Left lobe of liver (tissue), 2 donors: ENCODE measurements at places on chromosomes 6 and 20. TPM values are rescaled to one million over a fixed set of nuclear protein-coding genes. Genes with fewer than 3 reads are reported as not detected.
A peak's percentile ranks its signal among the peaks of the same experiment; 100 is the strongest.

The F13A1 gene
- 1.1 TPM for total RNA-seq

DNA sequence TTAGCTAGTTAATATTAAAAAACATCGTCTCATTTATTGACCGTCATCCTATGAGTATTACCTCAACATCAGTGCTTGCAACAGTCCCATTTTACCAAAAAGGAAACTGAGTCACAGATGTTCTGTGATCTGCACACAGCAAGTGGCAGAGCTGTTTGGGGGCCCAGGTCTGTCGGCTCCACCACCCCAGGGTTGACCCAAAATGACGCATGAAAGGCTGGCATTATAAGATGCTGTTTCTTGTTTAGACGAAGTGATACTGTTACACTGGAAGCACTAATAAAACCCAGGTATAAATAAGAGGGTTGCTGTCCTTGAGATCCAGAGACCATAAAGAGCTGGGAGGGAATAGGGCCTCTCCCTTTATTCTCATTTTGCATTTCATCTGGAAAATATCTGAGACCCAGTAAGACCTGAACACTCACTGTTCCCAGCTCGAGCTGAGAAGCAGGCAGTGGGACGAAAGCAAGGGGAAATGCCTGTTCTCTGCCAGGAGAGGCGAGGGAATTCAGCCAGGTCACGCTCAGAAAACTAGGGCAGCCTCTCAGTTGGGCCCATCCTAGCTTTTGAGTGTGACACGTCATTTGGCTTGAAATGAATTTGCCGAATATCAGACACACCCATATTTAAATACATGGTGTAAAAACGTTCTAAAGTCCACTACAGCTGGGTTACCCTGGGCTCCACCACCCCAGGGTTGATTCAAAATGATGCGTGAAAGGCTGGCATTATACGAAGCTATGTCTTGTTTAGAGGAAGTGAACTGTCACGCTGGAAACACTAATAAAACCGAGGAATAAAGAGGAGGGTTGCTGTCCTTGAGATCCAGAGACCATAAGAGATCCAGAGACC, 1.4 kb upstream of the MICAL1 start:
- peak; percentile 81 for DNase-seq

- no peak for DNase-seq
Observed at GRCh38 chr6:135883045-135883444, 31.5 kb downstream of the PDE7B start.

GRCh38 chr20:56460459-56460858, 8.0 kb upstream of the RTF2 start:
- DNase-seq: no peak

The LHFPL5 gene
- not detected for total RNA-seq

DNA sequence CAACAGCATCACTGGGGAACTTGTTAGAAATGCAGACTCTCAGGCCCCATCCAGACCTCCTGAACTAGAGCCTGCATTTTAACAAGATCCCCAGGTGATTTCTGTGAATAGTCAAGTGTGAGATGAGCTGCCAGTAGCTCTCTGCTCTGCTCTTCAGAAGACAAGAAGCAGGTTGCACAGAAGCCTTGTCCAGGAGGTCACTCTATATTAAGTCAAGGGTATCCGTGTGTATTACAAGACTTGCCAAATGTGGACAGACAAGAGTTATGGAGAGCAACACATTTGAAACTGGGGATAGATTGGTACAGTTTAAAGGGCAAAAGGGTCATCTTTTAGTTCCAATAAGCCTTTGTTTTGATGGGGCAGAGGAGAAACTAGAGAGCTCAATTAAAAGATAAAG, 23.2 kb upstream of the RIN2 start:
- DNase-seq: no peak

DNA sequence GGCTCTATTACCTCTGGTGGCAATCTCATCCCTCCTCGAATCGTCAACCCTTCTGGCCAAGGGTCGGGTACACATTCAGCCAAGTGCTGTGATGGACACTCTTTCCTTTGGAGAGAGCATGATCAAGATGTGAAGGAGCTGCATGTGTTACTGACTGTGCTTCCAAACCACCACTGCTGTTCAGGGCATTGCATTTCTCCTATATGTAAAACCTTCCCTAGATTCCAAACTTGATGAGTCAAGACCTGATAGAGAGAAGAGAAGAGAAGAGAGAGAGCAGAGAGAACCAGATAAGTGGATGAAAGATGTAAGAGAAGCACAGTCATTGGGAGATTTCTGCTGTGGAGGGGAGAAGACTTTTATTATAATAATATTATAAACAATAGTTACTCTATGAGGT, 162.2 kb downstream of the KCNQ5 start:
- no peak for DNase-seq

DNA sequence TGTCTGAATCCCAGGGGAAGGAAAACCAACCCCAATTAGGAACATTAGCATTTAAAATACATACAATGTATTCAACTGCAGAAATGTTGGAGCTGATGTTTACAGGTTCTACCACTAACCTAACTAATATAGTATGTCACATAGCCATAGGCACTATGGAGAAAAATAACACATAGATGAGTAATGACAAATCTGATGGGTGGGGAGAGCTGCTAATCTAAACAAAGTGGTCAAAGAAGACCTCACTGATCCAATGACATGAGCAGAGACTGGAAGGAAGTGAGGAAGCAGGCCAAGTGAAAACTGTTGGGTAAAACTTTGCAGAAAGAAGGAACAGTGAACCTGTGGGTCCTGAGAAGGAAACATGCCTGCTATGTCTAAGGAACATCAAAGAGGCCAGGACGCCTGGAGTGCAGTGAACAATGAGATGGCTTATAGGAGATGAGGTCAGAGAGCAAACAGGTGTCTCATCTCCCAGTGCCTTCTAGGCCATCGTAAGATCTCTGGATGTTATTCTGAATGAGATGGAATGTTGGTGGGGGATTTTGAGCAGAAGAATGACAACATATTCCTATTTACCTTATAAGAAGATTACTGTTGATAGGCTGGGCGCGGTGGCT, 135.7 kb downstream of the ALDH8A1 start:
- no peak for DNase-seq

DNA sequence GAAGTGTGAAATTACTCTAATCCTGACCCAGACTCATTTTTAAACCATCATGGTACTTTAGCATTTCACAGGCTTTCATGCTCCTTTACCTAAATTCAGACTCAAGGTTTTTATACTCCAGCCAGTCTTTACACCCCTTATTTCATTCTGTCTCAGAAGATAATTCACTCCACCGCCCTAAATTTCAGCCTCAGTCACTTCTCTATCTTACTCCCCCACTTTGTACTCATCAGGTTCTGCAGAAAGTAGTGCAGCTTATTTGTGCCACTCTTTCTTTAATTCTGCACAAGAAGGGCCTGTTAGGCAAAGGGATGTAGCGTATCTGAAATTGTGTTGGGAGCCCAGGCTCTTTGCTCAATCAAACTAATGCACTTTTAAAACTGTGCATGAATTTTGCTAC, 205.5 kb downstream of the ARHGAP18 start:
- DNase-seq: no peak

GRCh38 chr20:38216201-38216600, 44.3 kb downstream of the KIAA1755 start:
- no peak for DNase-seq

- no peak for DNase-seq
Observed at GRCh38 chr6:36272234-36272633, 2.4 kb downstream of the PNPLA1 start.

DNA sequence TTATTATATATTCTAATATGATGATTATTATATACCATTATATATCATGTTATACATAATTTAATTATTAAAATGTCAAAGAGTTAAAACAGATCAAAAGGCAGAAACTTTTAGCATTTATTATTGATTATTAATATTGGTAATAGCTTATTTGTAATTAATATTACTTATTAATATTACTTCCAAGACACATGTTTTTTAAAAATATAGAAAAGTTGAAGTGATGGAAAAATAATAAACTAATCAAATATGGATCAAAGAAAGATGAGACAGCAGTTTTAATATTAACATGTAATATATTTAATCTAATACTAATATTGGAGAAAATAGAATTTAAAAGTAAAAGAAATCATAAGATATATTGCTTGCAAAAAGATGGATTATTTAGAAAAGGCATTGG, 154.6 kb upstream of the TAB2 start:
- no peak for DNase-seq

The GINS1 gene
- total RNA-seq: 0.58 TPM
